ENCODE measurements at places on chromosomes 5 and 9.
A peak's percentile ranks its signal among the peaks of the same experiment; 100 is the strongest.

GRCh38 chr9:15333376-15333881, 26.4 kb upstream of the TTC39B start:
- DNase-seq, result no peak

DNA sequence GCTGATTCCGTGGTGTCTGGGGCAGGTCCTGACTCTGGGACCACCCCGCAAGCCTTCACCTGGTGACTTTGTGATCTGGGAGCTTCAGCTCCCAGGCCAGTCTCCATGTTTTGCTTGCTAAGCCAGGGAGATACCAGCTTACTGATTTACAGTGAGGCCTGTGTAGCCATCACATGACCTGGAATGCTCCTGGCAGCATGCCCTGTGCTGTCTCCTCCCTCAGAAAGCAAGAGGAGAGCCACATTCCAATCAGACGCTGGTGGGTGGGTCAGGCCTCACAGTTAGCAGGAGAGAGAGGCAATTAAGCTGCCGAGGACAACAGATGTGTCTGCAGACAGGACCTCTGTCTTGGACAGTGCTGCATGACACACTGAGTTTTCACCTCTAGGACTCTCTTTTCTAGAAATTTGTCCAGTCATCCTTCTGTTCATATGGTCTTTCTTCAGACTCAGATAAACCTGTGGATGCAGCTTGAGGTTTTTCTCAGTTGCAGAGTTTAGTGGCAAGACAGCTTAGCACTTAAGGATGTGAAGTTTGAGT, 24.4 kb upstream of the GRPEL2 start:
- peak; percentile 61 for DNase-seq

DNA sequence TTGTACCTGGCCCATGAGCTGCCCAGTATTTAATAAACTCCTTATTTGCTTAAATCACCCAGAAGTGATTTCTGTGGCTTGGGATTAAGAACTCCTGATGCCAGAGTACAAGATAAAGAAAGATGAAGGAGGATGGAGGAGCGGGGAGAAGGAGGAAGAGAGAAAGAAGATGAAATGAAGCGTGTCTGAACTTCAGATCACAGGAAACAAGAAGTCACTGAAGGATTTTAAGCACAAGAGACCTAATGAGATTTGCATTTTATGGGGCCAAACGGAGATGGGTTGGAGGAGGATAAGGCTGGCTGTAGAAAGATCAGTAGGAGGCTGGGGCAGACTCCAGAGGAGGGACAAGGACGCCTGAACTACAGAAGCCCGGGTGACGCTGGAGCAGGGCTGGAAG, 3.1 kb downstream of the EIF4E1B start:
- DNase-seq, result no peak

- no peak for DNase-seq
These were observed 78.0 kb downstream of the WNK2 start for GRCh38 chr9:93261735-93262523.

- no peak for DNase-seq
These were observed 1018.3 kb downstream of the CDH12 start for GRCh38 chr5:21834863-21835262.

Data from globus pallidus (tissue), 1 donor.